T-helper 22 cell (primary cell): ENCODE measurements at places on chromosomes 11 and 22.

DNA sequence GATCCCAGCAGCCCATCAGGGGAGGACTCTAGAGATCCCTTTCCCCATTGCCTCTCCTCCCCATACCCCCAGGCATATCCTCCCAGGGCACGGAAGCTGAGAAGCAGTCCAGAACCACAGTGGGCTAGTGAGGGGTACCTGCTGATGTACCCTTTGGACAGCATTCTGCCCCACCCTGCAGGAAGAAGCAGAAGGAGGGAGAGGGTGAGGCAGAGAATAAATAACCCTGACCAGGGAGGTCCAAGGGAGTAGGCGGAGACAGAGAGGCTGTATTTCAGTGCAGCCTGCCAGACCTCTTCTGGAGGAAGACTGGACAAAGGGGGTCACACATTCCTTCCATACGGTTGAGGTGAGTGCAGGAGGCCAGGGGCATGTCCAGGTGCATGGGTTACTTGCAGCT lies at the start of gene OR51E1:
Gene OR51E1, plus strand, starts transcription at position 301 of the 400 bp plus-strand sequence. CDS start 8,545 bp downstream, outside the sequence.
- DNase-seq = no peak

DNA sequence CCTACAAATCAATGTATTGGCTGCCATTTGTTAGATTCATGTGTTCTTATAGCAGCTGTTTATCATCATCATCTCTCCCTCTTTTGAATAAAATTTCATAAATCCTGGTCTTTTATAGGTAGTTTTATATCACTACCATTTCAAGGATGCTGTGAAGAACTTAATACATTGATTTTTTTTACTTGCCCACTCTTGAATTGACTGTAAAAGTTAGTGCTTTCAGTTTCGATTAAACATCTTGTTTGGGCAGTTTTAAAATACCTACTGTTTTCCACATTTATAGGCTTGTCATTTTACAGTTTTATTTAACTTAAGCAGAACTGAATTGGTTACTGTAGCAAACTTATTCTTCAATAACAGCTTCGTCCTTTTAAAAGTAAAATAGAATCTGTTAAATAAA lies 59.5 kb downstream of the TTC17 start:
- no peak for DNase-seq

- peak; percentile 45 for DNase-seq
Measured at GRCh38 chr11:46238078-46238966, 39.1 kb upstream of the CREB3L1 start.

GRCh38 chr11:11171285-11171684 lies 181.8 kb downstream of the CSNK2A3 start:
- DNase-seq = no peak

DNA sequence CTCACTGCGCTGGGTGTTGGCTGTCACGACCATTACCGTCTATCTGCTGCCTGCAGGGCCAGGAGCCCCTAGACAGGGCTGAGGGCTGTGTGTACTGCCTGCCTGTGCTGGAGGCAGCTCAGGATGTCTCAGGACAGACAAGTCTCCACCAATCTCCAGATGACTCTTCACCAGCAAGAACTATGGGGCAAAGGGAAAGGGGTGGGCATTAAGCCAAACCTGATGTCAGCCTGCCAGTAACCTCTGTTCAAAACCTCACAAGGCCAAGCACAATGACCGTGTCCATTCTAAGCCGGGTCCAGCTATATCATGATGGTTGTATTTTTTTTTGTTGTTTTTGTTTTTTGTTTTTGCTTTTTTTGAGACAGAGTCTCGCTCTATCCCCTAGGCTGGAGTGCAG lies 31.6 kb downstream of the MAFF start:
- DNase-seq = no peak

DNA sequence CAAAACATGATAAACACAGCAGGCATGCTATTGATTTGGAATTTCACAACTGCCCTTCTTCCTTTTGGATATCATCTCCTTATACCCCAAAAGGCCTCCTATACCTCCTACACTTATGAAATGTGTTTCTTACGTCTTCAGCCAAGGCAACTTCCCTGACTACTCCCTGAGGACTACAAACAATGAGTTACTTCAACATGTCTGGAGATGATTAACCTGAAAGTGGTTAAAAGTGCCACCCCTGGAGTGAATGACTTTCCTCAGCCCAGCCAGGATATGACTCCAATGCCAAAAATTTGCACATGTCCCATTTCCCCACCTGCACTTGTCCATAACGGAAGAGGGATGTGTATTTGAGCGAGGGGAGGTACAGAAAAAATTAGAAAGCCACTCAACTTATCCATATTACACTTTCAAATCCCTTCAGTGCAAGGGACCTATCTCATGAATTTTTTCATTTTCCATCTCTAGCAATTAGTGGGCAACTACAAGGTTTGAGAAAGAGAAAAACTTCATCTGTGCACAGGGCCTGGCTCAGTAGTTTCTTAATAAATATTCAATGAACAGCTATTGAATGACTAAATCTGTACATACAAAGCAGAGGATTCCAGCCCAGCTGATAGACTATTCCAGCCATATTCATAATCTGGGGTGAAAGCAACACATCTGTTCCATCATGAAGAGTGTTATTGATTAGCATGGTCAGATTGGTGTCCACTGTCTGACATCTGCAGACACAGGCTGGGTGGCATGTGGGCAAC lies 36.8 kb downstream of the KIRREL3 start:
- no peak for DNase-seq

- no peak for DNase-seq
Measured at GRCh38 chr11:92845805-92846204, 123.6 kb upstream of the MTNR1B start.

DNA sequence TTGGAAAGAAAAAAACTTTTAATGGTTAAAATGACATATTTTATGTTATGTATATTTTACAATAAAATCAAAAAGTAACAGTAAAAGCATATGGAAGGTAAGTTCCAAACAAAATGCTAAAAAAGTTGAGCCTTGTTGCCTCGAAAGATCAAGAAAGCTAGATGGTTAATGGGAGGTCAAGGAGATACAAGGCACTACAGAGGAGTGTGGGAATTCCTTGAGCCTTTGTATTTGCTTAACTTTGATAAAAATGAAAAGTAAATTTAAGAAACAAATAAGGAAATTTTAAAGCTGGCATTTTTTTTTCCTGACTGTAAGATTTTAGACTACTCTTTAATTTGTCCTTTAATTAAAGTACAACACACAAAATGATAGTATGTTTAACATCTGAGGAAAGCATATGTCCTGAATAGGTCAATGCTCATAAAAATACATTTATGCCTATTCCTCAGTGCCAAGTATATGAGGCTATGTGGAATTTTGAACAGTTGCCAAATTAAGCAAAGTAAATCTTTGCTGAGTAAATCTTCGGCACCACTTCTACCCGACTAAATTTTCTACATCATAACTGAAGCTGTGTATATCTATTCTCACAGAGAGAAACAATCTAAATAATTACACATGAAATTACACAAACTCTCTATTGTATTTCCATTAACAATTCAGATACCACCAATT lies 108.8 kb downstream of the TTC28 start:
- no peak for DNase-seq

- DNase-seq = no peak
Measured at GRCh38 chr22:47145883-47146282, 383.4 kb downstream of the TBC1D22A start.

GRCh38 chr11:125179895-125180294 lies 15.3 kb downstream of the PKNOX2 start:
- no peak for DNase-seq

DNA sequence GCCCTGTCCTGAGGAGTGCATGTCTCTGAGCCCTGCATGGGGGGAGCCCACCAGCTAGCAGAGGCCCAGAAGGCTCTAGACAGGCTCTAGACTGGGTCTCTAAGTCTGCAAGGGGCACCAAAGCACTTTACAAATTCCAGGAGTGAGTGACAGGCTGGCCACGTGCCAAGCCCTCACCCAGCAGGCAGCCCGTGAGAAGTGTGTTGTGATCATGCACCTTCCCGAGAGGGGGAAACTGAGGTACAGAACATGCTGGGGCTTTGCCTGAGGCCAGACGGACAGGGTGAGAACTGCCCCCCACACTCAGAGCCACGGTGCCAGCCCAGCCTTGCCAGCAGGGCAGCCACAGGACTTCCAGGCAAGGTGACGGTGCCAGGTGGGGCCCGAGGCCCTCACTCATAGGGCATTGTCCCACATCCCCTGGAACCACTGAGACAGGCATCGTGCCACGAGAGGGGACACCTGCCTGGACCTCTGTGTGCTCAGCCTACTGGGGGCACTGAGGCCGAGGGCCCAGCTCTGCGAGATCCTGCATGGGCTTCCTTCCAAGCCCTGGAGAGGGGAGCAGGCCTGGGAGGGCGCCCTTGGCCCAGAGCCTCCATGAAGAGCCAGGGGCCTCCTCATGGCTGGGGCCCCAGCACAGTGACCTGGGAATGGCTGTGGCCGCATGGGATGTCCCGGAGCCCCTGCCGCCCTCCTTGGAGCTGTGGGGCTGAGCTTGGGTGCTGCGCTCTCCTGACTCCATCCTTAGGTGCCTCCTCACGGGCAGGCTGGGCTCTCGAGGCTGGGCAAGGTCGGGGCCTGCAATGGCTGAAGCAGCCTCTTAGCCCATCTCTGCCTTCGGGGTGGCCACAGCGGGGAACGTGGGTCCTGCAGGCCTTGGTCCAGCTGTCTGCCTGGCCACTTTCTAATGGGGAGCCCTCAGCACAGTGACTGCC lies 121.5 kb downstream of the KCNQ1OT1 start:
- DNase-seq = no peak

GRCh38 chr11:27255447-27255828 lies 107.6 kb downstream of the CCDC34 start:
- no peak for DNase-seq

DNA sequence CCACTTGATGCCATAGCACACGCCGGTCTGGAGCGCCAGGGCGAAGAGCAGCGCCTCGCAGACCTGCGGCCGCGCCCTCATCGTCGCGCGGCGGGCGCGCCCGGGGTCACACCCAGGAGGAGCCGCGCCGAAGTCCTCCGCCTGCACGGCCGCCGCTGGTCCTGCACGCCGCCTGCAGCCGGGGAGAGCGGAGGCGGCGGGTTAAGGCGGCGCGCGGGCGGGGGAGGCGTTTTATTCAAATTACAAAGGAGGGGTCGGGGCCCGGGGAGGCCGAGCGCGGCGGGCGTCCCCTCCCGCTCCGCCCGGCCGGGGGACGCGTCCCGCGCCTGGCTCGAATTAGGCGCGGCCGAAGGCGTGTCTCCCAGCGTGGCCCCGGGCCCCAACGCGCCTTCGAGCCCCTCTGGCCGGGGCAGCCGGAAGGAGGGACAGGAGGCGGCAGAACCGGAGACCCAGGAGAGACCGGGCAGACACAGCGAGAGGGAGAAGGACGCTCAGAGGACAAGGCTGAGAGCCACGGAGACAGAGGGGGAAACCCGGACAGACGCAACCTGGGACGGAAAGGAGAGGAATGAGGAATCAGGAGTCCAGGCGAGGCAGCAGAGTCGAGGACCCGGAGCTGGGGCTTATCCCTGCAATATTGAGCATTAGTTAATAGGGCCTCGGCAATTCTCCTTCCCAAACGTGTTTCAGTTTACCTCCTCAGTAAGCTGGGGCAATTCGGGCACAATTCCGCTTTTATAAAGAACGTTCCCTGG lies at the start of gene WNT11:
Gene WNT11, minus strand, starts transcription at position 176 of the 755 bp plus-strand sequence. Its CDS starts 95 bp downstream, at position 81.
- DNase-seq = peak; percentile 22

DNA sequence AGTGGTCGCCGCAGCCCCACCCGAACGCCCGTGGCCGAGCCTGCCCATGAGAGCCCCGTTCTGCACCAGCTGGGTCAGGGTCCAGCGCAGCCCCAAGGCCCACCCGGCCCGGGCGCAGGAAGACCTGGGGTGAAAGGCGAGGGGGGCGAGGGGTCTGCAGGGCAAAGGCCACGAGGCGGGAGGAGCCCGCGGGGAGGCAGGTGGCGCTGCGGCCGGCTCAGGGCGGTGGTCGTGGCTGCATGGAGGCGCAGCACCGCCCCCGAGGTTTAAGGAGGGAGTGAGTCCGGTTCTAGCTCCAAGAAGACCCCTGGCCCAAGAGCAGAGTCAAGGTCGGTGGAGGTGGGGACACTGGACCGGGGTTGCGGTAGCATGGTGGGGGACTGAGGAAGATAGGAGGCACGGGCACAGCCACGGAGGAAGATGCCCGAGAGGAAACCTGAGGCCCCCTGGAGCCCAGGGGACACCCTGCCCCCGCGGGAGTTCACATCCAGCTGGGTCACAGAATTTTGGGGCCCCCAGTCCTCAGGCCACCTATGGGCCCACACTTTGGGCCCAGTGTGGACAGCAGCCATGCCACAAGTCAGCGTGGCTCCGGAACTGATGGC lies 514 bp upstream of the HDAC10 start:
- DNase-seq = no peak

- DNase-seq = no peak
Measured at GRCh38 chr11:44469412-44469811, 96.1 kb upstream of the CD82 start.
